Smooth muscle cell of trachea (primary cell): ENCODE measurements at places on chromosomes 6 and 20. TPM values are rescaled to one million over a fixed set of nuclear protein-coding genes. Genes with fewer than 3 reads are reported as not detected.

The C6orf58 gene
- 0.15 TPM in 1 of 2 replicates, not detected in the other for total RNA-seq

The ENPP1 gene
- total RNA-seq: 18.0 and 42.0 TPM in 2 replicates

The FOXO3 gene
- 42.9 and 64.3 TPM in 2 replicates for total RNA-seq

The RSPO3 gene
- 2.0 and 2.3 TPM in 2 replicates for total RNA-seq

The CD24 gene
- 0.33 and 1.9 TPM in 2 replicates for total RNA-seq

The CLVS2 gene
- under 0.01 TPM in 1 of 2 replicates, not detected in the other for total RNA-seq

The GSTA1 gene
- not detected in 2 replicates for total RNA-seq

The MANEA gene
- total RNA-seq: 9.8 and 11.2 TPM in 2 replicates

The ADAM33 gene
- total RNA-seq: 136 and 154 TPM in 2 replicates

The SLC52A3 gene
- total RNA-seq: not detected in 2 replicates

The TMC2 gene
- not detected in 2 replicates for total RNA-seq

The ARMC2 gene
- 2.2 and 3.1 TPM in 2 replicates for total RNA-seq

The SYNE1 gene
- 106 and 127 TPM in 2 replicates for total RNA-seq

The COL20A1 gene
- under 0.01 TPM in 2 replicates for total RNA-seq
